Right ventricle myocardium inferior (tissue), 1 donor: ENCODE measurements at places on chromosomes 6 and 20. TPM values are rescaled to one million over a fixed set of nuclear protein-coding genes. Genes with fewer than 3 reads are reported as not detected.

AIF1 gene
- 22.1 TPM for total RNA-seq

DNA sequence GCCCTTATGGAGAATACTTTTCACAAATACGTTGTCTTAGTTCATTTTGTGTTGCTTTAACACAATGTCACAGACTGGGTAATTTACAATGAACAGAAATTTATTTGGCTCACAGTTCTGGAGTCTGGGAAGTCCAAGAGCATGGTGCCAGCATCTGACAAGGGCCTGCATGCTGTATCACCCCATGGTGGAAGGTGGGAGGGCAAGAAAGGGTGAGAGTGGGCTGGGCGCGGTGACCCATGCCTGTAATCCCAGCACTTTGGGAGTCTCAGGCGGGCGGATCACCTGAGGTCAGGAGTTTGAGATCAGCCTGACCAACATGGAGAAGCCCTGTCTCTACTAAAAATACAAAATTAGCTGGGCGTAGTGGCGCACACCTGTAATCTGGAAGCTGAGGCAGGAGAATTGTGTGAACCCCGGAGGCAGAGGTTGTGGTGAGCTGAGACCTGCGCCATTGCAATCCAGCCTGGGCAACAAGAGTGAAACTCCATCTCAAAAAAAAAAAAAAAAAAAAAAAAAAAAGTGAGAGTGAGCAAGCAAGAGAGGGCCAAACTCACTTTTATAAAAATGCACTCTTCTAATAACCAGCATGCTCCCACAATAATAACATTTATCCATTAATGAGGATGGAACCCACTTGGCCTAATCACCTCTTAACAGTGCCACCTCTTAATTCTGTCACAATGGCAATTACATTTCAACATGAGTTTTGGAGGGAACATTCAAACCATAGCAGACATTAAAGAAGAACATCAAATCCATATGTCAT, 36.1 kb downstream of the NCOA7 start:
- DNase-seq, result no peak

GRCh38 chr6:24644377-24644776, 1.6 kb downstream of the KIAA0319 start:
- no peak for DNase-seq

DNA sequence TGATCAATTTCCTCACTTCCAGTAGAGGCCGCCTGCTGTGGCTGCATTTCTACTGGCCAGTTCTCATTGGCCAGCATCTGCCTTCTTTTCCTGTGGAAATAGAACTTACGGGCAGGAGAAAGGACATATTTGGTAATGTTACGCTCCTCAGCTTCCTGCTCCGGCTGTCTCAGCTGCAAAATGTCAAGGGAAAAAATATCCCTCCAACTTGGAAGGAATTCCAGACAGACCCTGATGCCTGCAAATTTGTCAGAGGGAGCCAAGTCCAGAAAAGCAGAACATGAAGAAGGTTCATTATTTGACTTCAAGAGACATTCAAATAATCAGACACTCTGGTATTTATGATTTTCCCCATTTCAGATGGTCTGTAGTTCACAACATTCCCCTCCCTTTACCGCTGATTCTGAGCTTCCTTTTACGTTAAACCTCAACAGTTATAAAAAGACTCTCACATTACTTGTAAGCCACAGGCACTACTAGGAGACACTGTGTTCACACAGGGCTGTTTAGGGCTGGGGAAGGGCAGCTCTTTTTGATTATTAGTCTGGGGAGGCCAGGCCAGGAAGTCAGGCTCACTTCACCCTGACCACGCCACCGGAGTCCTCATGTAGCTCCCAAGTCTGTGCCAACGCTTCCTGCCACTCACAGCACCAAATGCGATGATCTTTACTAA, 179.6 kb upstream of the CCN2 start:
- DNase-seq, result peak; percentile 61

- DNase-seq, result no peak
Measured at GRCh38 chr20:9532069-9532838, 17.9 kb downstream of the LAMP5 start.

DNA sequence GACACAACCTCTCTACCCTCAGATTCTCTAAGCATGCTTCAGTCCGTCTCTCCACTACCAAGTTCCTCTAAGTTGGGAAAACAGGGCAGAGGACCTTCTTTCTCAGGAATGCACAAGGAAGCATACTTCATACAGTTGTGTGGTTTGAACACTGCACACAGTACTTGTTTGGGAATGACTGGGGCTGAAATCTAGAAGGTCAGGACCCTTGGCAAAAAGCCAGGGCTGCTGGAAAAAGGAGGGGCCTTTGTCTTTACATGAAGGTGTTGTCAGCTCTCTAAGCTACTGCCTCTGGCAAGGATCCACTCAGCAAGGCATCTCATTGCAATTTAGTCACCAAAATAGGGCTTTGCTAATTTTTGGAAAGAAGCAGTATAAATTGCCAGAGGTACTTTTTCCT, 20.7 kb upstream of the HEY2 start:
- no peak for DNase-seq
